ENCODE measurements at places on chromosomes 5 and 9.
A peak's percentile ranks its signal among the peaks of the same experiment; 100 is the strongest.

GRCh38 chr9:108136656-108137055 is 647.1 kb upstream of the KLF4 start:
- DNase-seq = no peak

DNA sequence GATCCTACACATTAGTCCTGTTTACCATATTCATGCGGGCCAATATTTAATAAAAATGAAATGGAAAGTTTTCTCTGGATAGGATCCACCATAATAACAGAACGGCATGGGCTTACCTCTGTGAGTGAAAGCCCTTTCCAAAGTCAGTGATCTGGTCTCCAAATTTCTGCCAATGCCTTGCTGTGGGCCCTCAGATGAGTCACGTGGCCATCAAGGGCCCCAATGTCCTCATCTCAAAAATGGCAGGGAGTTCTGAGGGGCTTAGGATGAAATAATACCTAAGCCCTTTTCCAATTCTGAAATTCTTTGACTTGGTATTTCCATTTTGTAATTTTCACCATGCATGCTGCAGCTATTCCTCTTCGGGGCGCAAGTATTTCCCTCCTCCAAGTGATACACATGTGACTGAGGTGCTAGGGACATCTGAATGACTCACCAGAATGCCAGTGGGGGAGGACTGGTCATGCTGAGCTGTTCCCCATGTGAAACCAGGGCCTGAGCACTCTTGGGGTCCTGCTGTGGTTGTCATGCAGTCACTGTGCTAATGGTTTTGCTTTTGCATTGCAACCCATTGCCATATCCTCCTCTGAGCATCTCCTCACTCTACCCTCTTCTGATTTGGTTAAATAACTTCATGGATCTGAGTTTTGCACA is 35.0 kb downstream of the ITK start:
- DNase-seq = no peak

GRCh38 chr5:1786621-1787471 is 12.8 kb downstream of the MRPL36 start:
- DNase-seq = no peak

GRCh38 chr5:167702014-167702413 is 589.4 kb upstream of the WWC1 start:
- no peak for DNase-seq

GRCh38 chr9:3865141-3865772 is 339.5 kb upstream of the RFX3 start:
- DNase-seq = peak; percentile 33

GRCh38 chr5:145347026-145347616 is 488.0 kb downstream of the PRELID2 start:
- peak; percentile 12 for DNase-seq

DNA sequence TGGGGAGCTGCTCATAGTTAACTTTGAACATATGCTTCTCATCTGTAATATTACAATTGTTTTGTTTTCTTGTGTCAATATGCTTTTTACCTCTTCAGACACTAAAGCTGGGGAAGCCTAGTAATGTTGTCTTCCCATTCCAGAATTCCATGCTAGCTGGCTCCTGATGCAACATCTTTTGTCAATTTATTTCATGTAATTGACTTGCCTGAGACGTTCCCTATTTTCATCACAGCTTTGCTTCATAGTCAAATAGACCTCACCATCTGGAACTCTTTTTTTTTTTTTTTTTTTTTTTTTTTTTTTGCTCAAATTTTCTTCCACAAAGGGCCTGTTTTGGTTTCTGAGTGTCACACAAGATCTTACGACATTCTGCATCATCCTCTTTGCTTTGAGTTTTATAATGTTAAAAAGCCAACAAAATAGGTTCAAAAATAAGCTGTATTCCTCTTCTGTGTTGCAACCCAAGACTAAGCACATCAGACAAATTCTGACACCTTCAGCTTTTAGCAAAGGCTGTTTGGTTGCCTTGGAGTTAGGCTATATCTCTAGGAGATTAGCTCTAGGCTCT is 235.2 kb downstream of the NR3C1 start:
- DNase-seq = no peak

DNA sequence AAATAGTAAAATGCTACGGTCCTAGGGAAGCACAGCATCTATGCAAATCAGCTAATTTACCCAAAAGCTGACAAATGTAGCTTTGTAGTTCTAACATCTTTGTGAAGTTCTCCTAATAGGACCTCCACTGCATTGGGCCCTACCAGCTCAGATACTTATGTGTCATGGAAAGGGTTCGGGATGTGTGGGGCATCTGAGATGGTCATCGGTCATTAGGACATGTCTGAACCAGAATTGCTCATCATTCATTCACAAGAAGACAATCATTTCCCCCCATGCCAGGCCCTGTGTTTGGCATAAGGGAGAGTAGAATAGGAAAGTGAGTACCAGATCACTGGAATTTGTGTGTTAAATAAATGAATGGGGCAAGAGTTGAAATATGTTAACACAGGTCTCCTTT is 35.7 kb downstream of the PWWP2A start:
- peak; percentile 55 for DNase-seq

GRCh38 chr9:237858-238345 is 23.2 kb downstream of the DOCK8 start:
- DNase-seq = no peak

DNA sequence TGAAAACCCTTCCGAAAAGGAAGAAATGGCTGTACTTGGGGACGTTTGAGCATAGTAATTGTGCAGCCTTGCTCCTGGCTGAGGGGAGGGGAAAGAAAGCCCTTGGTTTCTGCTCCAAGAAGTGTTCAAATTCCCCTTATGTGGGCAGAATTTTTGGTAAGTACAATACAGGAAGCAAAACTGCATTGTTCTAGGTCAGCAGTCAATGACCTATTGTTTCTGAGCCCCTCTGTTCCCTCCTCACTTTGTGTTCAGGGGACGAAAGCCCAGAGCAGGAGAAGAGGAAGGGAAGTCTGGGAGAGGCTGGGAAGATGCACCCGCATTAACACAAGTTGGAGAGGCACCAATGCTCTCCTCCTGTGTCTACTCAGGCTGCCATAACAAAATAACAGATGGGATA is 11.9 kb downstream of the BASP1 start:
- DNase-seq = no peak

DNA sequence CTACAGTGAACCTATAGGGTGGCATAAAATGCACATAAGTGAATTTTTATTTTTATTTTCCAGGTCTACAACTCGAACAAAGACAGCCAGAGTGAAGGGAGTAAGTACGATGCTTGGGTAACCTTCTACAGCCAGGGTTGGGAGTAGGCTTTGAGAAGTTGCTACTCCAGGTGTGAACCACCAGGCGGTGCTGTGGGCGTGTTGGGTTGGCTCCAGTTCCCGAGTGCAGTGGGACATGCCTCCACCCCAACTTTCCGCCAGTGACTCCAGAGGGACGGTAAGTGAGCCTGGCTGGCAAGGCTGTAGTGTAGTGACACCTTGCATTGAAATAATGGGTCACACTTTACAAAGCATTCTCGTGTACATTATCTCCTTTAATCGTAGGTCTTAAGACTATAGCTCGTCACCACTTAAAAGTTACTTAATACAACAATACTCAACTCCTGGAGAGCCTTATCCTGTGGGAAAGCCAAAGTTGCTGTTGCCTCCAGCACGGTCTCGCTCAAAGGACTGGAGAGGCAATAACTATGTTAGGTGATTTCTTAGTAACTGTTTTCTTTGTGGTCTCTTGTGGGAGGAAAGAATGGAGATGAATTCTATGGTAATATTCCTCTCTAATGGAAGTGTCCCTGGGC is 244.0 kb downstream of the ARHGAP26 start:
- DNase-seq = no peak

DNA sequence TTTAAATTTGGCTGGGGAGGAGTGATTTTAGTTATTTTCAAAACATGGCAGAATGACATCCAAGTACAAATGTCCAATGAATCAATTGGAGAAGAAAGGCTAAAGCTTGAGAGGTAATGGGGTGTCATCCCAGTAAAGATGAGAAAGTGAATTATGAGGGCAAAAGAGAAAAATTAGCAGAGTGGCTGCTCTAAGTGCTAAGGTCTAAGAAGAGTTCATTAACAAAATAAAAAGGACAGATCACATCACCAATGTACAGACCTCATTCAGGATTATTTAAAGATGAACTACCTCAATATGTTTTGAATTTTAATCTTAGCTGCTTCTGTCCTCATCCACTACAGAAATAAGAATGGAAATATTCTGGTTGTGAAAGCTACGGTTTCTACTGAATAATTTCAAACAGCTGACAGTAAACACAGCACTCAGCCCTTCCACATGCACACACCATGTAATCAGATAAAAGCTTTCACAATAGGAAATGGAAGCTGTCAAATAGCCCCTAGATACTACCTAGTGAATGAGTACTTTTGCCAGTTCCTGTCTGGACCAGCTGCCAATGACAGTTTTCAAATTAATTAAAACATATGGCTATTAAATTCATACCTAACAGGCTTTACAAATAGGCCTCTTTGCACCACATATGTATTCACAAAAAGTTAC is 171.5 kb downstream of the SSBP2 start:
- DNase-seq = peak; percentile 38

GRCh38 chr9:113298311-113298710 is 4.9 kb downstream of the RNF183 start:
- no peak for DNase-seq

DNA sequence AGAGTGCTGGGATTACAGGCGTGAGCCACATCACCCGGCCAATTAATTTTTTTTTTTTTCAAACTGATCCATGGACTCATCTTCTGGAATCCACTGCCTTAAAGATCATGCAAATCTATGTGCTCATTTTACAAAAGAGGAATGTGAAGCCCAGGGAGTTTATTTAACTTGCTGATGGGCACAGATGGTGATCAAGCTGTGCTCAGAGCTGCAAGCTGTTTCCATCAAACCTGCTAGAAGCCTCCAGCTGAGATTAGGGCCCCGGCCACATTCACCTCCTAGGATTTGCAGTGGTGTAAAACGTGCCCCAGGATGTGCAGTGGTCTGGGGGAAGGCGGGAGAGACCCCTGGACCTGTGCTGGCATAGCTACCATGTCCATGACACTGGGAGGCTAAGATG is 56.1 kb upstream of the TUT7 start:
- no peak for DNase-seq

DNA sequence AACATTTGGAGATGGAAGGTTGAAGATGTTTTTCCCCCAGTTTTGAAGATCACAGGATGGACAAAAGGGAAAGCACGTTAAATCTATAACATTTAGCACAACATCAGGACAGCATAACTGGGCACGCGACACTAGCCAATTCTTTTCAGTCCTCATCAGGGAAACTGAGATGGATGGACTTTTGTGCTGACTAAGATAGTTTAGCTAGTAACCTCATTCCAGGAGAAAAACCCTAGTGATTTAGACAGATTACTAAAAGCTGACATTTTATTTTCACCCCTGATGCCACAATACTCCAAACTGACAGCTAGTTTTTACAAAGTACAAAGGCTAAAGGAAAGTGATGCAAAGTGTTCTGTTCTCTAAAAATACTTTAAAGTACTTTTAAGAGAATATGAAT is 53.3 kb downstream of the EPB41L4B start:
- no peak for DNase-seq

- peak; percentile 74 for DNase-seq
Observed at GRCh38 chr5:140633021-140633471, at the start of gene CD14. Gene CD14, minus strand, starts transcription at chr5:140633175. Its CDS starts 104 bp downstream, at chr5:140633071.

DNA sequence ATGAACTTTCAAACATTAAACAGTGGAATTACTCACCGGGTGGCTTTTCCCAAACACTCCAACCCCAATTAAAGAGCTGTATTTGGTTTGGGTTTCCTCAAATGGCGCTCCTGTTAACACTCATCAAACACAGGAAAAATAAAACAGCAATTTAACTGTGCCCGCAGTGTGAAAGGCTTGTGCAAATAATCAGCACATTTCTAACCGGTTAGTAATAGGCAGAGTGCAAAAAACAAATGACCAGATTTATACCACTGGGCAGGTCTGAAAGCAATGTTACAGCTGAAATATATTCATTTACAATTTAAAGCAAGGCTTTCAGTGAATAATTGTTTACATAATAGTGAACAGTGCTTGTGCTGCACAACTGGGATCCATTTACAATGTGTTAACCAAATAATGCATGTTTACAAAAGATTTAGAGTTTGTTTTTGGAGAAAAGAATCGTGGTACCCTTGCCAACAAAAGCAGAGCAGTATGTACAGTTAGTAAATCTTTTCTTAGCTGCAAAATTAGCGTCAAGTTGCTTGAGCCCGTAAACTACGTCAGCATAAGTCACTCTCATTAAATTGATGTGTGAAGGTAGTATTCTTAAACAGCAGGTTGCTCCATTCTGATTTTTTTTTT is 662.9 kb upstream of the ZNF608 start:
- no peak for DNase-seq

- DNase-seq = peak; percentile 44
Observed at GRCh38 chr9:82606492-82607382, 456.2 kb downstream of the RASEF start.

GRCh38 chr9:111350556-111350955 is 20.5 kb upstream of the OR2K2 start:
- no peak for DNase-seq

DNA sequence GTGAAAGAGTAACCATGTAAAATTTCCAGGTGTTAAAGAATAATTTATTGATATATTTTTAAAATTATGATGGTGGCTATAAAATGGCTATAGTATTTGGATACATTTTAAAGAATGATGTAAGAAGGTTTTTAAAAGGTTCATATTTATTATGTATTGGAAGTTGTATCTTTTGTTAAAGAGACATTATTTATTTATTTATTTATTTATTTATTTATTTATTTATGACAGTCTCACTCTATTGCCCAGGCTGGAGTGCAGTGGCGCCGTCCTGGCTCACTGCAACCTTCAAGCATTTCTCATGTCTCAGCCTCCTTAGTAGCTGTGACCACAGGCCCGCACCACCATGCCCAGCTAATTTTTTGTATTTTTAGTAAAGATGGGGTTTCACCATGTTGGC is 89.5 kb upstream of the LHFPL2 start:
- DNase-seq = no peak

DNA sequence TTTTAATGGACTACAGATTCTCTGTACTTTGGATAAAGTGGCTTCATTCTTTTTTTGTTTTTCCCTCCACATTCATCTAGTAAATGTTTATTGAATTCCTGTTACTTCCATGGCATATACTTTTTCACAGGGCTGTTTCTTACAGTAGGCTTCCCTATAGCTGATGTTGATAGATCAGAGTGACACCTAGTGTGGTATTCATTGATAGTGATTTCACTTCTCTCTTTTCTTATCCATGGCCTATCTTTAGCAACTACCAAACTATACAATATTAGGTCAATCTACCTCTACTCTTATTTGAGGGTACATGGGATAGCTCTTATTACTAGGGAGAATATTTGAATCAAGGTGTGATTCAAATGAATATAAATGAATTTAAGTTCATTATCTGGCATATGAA is 35.8 kb downstream of the FSD1L start:
- no peak for DNase-seq

- no peak for DNase-seq
Observed at GRCh38 chr5:142184988-142185387, 76.4 kb downstream of the NDFIP1 start.

GRCh38 chr5:179880066-179880650 is 21.5 kb upstream of the MRNIP start:
- DNase-seq = no peak

DNA sequence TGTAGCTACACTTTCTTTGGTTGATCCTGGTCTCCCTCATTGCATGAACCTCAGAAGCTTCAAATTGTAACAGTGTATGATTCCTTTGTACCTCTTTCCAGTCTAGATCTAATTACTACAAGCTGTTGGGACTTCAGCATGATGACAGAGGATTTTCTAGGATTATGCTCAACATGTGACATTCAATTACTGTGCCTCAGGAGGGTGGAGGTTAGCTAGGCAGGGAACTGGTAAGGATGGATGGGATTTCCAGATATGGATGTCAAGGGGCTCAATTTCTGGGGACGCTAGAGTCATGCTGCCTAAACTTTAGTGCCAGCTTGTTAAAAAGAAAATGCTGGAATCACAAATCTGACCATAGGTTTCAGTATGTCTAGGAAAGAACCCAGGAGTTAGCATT is 29.2 kb upstream of the GLRA1 start:
- no peak for DNase-seq
